ENCODE measurements at places on chromosomes 1 and 21.

- no peak for DNase-seq
Measured at GRCh38 chr1:13892671-13893325, 192.8 kb downstream of the PRDM2 start.

DNA sequence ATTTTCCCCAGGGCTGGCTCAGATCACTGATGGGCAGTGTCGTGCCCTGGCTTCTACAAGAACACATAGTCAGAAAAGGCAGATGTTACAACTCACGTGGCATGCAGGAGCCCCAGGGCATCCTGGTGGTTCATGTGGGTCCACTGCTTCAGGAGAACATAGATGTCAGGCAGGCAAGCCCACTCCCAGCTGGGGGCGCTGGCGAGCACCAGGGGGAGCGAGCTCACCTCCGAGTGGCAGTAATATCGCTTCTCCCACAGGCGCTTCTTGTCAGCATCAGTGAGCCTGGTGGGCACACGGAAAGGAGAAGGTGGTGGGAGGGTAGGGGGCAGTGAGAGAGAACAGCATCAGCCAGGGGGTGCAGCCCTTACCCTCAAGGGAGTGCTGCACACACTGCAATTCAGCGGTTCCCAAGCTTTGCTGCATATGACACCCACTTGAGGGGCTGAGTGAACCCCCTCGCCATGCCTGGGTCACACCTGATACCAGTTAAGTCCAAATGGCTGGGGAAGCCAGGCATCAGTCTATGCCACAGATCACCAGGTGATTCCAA is 34.3 kb upstream of the PPP1R15B start:
- DNase-seq, result peak; percentile 59

DNA sequence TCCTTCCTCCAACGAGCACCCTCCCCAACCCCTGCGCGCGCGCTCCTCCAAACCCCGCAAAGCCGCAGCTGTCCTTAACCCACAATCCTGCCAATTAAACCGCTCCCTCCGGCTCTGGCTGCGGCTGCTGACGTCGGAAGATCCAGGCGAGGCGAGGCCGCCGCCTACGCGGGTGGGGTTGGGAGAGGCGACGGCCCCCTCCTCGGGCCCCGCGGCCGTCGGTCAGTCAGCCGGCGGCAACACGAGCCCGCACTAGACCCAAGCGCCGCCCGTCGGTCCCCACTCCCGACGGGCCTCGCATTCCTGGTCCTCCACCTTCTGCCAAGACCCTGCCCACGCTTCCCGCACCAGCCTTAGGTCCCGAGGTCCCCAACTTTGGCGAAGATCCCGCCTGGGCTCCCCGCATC is 75.4 kb downstream of the VWA5B1 start:
- no peak for DNase-seq

DNA sequence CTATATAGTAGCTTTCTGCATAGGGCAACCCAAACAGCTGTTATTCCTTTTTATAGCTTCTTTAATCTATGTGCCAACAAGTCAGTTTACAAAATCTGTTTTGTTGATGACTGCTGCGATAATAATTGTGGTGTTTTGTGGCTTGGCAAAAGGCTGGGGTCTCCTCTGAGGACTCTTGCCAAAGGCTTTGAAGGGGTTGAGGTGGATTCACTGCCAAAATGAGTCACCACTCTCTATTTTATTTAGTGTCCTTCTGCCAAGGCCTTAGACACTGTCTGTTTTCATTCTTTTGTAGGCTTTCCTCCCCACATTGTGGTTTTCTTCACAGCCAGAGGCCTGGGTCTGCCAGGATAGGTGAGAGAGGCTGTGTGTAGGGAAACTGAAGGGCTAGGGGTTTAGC is 161.8 kb downstream of the NFIA start:
- peak; percentile 12 for DNase-seq

DNA sequence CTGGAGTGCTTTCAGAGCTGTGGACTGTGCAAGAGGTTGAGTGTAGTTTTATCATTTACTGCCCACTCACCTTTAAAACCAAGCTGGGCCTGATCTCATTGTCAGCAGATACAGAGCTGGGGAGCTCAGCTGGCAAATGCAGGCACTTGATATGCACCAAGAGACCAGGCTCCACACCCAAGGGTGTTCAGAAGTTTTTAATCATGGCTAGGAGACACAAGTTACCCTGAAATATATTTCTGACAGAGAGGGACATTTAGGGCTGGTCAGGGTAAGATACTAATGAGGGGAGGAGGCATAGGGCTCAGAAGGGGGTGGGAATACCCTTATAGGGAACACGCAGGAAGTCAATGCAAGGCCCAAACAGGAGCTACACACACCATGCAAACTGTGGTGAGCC is 153.7 kb downstream of the ELAVL4 start:
- no peak for DNase-seq

DNA sequence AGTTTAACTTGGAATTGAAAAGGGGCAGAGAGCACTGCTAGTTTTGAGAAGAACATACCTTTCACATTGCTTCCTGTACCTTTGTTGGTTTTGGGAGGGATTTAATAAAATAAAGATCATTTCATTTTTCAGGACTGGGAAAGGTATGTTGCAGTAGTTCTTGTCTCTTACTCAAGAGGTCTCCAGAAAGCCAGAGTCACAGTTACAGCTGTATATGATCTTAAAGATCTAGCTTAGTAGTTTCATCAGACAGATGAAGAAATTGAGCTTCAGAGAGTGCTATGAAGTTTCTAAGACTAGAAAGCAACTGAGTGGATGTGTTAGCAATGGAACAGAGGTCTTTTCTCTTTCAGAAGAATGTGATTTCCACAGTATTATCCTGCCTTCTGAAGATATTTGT is 1.0 kb downstream of the OR10K2 start:
- no peak for DNase-seq

GRCh38 chr21:46544003-46544402 is 60.9 kb downstream of the S100B start:
- no peak for DNase-seq

Data from activated CD4-positive, alpha-beta T cell treated with anti-CD3 and anti-CD28 coated beads, Interleukin-2, amount 50 U/mL, for 16 hours (primary cell).